ENCODE measurements at places on chromosomes 13 and 19.
A peak's percentile ranks its signal among the peaks of the same experiment; 100 is the strongest.

GRCh38 chr19:31397308-31397707 is 48.1 kb upstream of the TSHZ3 start:
- DNase-seq, result no peak
- no peaks in the 10 kb centered on the region for H3K36me3 ChIP-seq
- H3K27ac ChIP-seq, result no peak overlapping the region
- H3K27me3 ChIP-seq, result no peaks in the 10 kb centered on the region
- H3K4me1 ChIP-seq, result no peaks in the 10 kb centered on the region
- H3K4me3 ChIP-seq, result no peak overlapping the region

GRCh38 chr13:78736142-78736541 is 77.2 kb upstream of the OBI1 start:
- no peaks in the 10 kb centered on the region for H3K36me3 ChIP-seq
- no peak overlapping the region for H3K4me3 ChIP-seq
- no peaks in the 10 kb centered on the region for H3K27me3 ChIP-seq

DNA sequence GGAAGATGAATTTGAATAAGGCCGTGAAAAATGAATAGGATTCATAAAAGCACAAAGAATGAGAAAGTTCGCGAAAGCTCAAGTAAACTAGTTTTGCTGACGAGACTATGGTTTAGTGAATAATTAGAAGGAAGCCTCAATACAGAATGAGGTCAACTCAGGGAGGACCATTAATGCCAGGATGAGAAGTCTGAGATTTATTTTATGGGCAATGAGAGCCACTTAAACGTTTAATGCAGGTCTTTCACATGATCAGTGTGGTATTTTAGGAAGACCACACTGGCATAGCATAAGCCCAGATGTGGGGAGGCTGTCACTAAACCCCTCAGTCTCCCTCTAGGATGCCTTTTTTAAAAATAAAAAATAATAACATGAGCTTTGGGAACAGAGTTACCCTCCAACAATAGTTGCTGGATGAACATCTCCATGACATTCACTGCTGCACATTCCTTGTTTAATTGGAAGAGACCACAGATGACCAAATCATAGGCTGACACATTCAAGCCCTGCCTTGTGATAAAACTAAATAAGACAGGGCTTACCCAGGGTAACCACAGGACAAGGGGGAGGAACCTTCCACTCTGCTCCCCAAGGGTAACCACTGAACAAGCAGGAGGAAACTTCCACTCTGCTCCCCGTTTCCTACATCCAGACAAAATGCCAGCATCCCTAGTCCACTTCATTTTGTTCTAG is 43.6 kb upstream of the LSM14A start:
- H3K4me3 ChIP-seq, result no peak overlapping the region
- H3K27me3 ChIP-seq, result no peaks in the 10 kb centered on the region
- no peak overlapping the region for H3K27ac ChIP-seq

GRCh38 chr19:16470911-16471811 is 609 bp downstream of the EPS15L1 start:
- H3K27ac ChIP-seq, result no peak overlapping the region
- no peaks in the 10 kb centered on the region for H3K36me3 ChIP-seq
- peak overlapping the region; percentile 50 for H3K4me3 ChIP-seq
- no peaks in the 10 kb centered on the region for H3K27me3 ChIP-seq

GRCh38 chr19:56309511-56310185 is 5.0 kb downstream of the ZSCAN5A start:
- no peak overlapping the region for H3K4me3 ChIP-seq
- no peak overlapping the region for H3K27ac ChIP-seq
- peak; percentile 30 for DNase-seq

DNA sequence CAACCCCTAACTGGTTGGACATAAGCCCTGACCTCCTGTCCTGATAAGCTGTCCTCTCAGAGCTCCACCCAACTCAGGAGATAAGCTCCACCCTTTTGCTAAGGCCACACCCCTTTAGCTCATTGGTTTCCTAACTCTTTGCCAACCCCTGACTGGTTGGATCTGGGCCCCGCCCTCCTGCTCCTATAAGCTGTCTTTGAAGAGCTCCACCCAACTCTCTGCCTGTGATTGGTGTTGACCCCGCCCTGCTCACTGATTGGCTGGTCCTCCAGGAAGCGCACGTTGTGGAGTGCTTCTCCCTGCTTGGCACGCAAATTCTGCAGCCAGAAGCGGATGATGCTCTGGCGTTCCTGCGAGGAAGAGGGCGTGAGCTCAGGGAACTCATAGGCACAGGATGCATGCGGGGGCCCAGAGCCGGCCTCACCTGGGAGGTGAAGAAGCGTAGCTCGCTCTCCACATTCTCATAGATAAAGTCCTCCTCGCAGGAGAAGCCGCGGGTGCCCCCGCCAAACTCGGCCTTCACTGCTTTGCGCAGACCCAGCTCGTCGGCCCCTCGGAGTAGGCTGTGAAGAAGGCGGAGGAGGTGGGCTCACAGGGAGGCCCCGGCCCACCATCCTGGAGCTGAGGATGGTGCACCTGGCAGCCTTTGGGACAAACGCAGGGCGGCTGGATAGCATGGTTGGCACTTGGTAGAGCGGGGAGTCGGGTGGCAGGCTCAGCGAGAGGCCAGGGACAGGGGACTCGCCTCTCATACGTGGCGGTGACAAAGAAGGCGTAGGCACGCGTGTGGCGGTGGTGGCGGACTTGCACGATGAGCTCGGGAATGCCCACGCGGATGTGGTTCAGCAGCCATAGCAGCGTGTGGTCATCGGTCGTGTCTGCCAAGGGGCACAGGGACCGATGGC is 1.7 kb downstream of the ANO8 start:
- peaks cover 25% of the 10 kb centered on the region for H3K4me1 ChIP-seq
- no peaks in the 10 kb centered on the region for H3K27me3 ChIP-seq
- DNase-seq, result no peak
- H3K27ac ChIP-seq, result no peak overlapping the region

GRCh38 chr13:29165216-29165615 is 345.1 kb downstream of the MTUS2 start:
- H3K4me3 ChIP-seq, result no peak overlapping the region
- no peaks in the 10 kb centered on the region for H3K36me3 ChIP-seq
- H3K27ac ChIP-seq, result no peak overlapping the region
- DNase-seq, result no peak
- H3K4me1 ChIP-seq, result no peaks in the 10 kb centered on the region

DNA sequence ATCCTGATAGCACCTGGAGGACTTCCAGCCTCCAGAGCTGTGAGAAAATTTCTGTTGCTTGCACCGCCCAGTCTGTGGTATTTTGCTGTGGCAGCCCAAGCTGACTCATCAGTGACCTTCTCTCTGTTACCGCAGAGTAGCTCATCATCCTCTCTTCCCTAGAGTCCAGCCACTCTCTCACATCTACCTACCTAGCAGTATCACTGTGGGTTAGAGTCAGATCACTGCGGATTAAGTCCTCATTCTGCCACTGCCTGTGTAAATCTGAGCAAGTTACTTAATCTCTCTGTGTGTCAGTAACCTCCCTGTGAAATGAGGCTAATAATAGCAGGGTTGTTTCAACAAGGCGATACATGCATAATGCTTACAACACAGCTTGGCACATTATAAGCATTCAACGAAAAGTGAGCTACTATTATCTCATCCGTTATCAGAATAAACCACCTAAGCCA is 40.3 kb upstream of the USPL1 start:
- no peaks in the 10 kb centered on the region for H3K36me3 ChIP-seq
- H3K4me3 ChIP-seq, result no peak overlapping the region
- peak; percentile 34 for DNase-seq
- H3K27ac ChIP-seq, result no peak overlapping the region
- H3K4me1 ChIP-seq, result peaks cover 24% of the 10 kb centered on the region

DNA sequence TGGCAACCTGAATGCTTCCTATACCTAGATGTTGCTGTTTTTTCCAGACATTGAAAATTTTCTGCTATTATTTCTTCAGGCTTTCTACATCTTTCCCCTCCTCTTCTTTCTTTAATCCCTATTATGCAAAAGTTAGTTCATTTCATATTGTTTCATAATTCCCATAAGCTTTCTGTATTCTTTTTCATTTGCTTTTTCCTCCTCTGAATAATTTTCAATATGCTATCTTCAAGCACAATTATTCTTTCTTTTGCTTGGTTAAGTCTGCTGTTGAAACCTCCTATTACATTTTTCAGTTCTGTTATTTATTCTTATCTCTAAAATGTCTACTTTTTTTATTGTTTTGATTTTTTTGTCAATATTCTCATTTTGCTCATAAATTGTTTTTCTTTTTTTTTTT is 947.1 kb upstream of the MIR17HG start:
- H3K27me3 ChIP-seq, result no peaks in the 10 kb centered on the region
- H3K36me3 ChIP-seq, result no peaks in the 10 kb centered on the region
- no peaks in the 10 kb centered on the region for H3K4me1 ChIP-seq
- no peak overlapping the region for H3K4me3 ChIP-seq
- H3K27ac ChIP-seq, result no peak overlapping the region
